Activated T-cell treated with anti-CD3 and anti-CD28 coated beads, Interleukin-2, amount 50 U/mL, for 4 hours (primary cell): ENCODE measurements at places on chromosomes 1 and 21. TPM values are rescaled to one million over a fixed set of nuclear protein-coding genes. Genes with fewer than 3 reads are reported as not detected.

The DRAXIN gene
- total RNA-seq, result 0.08 TPM

DNA sequence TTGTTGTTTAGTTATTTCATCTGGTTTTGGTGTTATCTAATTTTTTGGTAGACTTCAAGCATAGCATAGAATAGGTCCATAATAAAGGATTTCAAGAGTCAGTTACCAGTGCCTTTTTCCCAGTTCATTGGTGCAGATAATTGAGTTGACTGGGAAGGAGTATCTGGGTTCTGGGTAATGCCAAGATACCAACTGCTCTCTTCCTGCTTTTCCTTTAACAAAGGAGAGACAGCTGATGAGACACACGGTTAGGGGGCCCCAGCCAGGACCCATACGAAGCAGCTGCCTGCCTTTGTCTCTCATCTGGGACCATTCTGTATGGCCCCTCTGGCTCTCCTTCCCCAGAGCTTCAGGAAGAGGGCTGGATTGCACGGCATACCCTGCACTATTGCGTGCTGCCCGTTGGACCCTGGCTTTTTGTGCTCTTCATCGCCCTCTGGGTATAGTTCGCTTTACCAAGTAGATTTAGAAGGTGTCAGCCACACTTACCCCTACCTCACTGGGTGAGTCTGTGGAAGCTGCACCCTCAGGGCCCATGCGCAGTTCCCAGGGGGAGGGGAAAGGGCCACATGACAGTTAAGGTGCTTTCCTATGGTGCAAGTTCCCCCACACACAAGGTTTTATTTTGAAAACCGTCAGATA is 7.0 kb downstream of the NAV1 start:
- no peak for DNase-seq

- DNase-seq, result no peak
Measured at GRCh38 chr21:26849428-26850115, 4.4 kb upstream of the ADAMTS1 start.

- no peak for DNase-seq
Measured at GRCh38 chr1:29029667-29030066, 94.0 kb downstream of the TMEM200B start.

GRCh38 chr1:1364266-1364665 is 5.9 kb upstream of the MXRA8 start:
- no peak for DNase-seq

DNA sequence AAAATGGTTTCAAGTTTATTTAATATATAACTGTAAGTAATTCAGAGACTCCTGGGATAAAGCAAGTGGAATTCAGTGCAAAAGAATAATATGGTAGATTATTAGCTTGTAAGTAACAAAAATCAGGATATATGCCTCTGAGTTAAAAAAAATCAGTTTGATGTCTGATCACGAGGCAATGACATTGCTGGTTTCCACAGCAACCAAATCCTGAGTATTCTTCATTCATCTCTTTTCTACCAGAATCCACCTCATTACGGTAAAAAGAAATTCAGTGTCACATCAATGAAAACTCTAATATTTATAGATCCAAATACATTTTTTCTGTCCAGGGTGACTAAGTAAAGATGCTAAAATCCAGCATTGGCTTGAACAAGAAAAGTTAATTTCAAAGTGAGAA is 642.3 kb upstream of the TMPRSS15 start:
- DNase-seq, result no peak

GRCh38 chr1:184950227-184950626 is 24.1 kb downstream of the NIBAN1 start:
- DNase-seq, result no peak

The APOBEC4 gene
- not detected for total RNA-seq

- DNase-seq, result no peak
Measured at GRCh38 chr1:67987046-67987799, 63.2 kb downstream of the DIRAS3 start.

DNA sequence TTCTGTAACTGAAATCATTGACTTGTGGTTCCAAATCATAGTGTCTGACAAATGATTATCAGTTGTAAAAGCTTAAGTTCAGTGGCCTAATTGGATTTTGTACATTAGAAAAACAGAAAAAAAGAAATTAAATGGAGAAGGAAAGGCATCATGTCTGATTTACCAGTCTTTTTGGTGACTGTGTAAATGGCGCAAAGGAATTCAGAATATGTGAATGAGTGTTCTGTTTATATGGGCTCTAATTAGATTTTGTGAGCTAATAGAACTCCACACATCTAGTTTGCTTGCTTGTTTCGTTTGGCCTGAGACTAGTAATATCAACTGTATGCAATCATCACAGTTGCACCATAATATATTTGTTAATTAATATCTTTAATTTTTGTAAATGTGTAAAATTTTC is 151.7 kb downstream of the PLA2G4A start:
- DNase-seq, result no peak
